ENCODE measurements at places on chromosomes 16 and 17.
A peak's percentile ranks its signal among the peaks of the same experiment; 100 is the strongest.

DNA sequence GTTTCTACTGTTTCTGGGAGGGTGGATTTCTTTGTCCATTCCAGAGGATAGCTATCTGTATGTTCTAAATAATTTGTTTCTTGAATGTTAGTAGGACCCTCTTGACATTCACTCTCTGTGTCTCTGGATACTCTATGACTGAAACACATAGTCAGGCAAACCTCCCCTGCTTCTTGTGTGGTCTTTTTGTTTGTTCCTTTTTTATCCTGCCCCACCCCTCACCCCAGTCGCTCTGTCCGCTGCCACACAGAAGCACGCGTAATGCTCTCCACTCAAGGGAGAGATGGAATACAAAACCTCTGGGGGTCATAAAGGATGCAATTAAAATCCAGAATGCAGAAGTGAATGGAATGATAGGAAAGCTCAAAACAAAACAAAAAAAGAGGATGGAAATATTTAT, 253.1 kb downstream of the RBFOX1 start:
- DNase-seq, result no peak

DNA sequence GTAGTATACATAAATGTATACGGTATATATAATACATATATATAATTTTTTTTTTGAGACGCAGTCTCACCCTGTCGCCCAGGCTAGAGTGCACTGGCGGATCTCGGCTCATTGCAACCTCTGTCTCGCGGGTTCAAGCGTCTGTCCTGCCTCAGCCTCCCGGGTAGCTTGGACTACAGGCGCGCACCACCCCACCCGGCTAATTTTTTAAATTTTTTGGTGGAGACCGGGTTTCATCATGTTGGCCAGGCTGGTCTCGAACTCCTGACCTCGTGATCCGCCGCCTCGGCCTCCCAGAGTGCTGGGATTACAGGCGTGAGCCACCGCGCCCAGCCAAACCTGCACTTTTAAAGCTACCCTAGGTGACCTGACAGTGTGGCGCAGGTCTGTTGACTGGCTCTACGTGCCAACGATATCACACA, 745 bp downstream of the PAM16 start:
- no peak for DNase-seq

DNA sequence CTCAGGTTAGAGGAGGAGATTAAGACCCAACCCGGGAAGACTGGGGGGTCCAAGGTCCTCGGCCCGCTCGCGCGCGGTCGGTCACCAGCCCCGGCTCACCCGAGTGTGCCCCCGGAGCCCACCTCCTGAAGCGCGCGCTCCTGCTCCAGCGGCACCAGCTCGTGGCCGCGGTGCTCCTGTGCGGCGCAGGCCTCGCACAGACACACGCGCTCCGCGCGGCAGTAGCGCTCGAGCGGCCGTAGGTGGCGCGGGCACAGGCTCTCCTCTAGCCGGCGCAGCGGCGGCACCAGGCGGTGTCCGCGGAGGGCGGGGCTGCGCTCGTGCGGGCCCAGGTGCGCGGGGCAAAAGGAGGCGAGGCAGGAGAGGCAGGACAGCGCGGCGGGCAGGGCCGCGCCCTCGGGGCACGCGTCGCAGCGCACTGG, 618 bp downstream of the TRIM47 start:
- DNase-seq, result peak; percentile 69

GRCh38 chr17:38619937-38620550, 14.3 kb upstream of the SRCIN1 start:
- DNase-seq, result no peak

GRCh38 chr17:78958641-78959127, 21.0 kb downstream of the LGALS3BP start:
- DNase-seq, result no peak

- DNase-seq, result no peak
These were observed 67.1 kb upstream of the NLK start for GRCh38 chr17:27975146-27976011.

- no peak for DNase-seq
These were observed 6.7 kb upstream of the GAST start for GRCh38 chr17:41705271-41705991.

DNA sequence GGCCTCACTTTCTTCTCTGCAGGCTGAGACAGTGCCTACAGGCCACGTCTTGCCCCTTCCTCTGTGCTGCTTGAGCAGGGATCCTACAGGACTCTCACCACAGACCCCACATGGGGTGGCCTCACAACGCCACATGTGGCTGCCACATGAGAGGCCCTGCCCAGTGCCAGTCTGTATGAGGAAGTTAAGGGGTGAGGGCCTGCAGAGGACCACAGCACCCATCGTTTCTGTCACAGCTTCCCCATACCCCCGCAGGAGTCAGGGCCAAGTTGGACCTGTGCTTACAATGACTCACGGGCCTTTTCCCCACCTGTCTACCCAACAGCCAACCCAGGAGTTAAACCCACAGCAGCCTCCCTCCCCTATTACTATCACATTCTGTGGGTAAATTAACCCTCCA, 2.9 kb upstream of the GSDMB start:
- peak; percentile 36 for DNase-seq

DNA sequence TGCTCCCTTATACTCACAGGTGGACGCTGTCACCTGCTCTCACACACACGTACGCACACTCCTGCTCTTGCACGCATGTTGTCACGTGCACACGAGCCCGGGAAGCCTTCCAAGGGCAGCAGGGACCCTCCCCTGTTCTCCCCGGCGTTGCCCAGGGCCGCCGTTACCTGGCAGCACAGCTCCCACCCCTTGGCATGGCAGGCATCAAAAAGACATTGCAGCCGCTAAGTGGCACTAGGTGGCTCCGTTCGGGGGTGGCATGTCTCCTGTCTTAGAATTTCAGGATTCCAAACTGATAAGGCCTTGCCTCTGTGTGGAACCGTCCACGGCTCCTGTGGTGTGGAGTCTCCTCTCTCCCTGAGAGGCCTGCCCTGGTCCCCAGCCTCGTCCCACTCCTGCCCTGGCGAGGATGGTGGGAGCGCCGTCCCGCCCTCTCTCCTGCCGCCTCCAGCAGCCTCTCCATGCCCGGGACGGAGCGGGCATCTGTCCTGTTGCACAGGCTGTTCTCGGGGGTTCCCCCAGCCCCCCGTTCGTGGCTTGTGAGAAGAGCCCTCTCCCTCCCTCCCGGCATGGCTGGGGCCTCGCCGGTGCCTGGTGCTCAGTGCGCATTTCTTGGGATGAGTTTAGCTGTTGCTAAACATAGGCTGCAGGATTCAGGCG, 126.7 kb upstream of the GSE1 start:
- DNase-seq, result no peak

DNA sequence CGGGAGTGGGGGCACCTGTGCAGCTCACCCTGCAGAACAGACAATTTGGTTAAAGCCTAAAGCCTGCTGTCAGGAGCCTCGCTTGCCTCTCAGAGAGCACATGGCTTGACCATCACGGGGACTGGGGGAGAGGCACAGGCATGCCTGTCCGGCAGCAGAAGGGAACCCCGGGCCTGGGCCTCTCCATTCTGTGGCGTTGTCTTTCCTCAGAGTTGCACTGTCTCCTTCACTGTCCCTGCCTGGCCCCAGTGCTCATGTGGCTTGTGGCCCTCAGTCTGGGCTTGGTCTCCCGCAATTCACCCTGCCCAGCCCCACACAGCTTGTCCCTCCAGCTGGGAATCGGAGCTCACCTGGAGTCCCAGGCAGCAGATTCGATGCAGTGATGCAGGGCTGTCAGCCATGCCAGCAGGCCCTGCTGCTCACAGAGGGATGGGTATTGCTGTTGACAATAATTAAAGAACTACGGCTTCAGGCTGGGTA, 189.9 kb downstream of the SEC14L1 start:
- DNase-seq, result no peak

GRCh38 chr16:78435260-78435659, 335.8 kb downstream of the WWOX start:
- no peak for DNase-seq

DNA sequence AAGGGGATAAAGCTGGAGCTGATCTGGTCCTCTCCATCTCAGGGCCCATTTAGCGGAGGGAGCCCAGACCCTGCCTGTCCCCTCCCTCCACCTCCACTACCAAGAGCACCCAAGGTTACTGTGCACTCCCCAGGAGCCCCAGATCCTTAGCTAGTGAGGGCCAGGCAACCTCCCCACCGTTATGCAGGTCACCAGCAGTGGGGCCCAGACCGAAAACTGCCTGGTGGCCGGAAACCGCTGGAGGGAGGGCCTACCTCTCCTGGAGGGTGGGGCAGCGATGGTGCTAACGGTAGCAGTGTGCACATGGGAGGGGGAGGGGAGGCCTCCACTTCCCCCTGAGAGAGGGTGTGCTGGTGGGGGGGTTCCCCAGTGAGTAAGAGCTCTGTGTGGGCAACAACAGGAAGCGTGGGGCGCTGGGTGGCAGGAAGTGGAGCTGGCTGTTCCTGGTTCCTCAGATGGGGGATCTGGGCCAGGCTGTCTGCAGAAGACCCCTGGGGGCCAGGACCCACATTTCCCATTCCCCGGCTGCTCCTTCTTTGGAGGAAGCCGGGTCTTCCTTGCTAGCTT, 4.4 kb downstream of the FMNL1 start:
- DNase-seq, result peak; percentile 96

- peak; percentile 55 for DNase-seq
These were observed 1.7 kb upstream of the NLRC3 start for GRCh38 chr16:3578610-3579551.

- DNase-seq, result no peak
These were observed 10.2 kb upstream of the EIF1 start for GRCh38 chr17:41678411-41678906.

- DNase-seq, result no peak
These were observed 7.0 kb downstream of the KSR1 start for GRCh38 chr17:27463235-27463677.

DNA sequence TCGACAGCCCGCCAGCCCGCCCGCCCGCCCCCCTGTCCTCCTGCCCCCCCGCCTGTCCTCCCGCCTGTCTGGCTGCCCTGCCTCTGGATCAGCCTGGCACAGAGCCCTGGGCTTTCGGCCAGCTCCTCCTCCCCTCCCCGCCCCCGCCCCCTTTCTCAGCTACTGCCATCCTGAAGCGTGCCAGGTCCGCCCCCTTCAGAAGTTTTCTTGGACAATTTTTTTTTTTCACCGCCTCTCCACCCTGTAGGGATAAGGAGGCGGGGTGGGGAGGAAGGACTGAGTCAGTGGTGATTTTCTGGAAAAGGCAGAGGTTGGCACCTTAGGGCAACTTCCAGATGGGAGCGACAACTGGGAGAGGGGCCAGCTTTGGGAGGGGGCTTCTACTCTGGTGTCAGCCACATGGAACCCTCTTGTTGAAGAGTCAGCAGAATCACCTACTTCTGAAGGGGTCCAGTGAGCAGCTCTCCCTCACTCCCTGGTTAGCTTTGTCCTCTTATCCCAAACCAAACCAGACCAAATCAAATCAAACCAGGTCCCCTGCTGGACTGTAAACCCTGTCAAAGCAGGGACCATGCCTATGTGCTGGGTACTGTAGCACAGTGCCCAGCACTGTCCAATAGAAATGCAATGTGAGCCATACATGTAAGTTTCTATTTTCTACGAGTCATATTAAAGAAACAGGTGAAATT, 19.7 kb downstream of the IGF2BP1 start:
- no peak for DNase-seq

DNA sequence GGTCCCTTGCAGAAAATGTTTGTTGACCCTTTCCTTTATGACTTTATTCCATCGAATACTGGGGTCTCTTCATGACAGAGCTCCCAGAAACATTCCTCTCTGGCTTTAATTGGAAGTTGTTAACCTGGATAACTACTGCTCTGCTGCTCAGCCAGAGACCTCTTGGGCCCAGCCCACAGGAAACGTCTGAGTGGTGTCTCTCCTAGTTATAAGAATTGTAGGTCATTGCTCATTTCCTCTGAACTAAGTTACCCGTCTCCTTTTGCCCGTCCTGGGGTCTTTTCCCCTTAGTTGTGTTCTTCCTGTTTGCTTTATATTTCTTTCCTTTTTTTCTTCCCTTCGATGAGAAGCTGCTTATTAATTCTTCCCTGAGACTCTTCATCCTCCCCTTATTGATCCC, 9.0 kb downstream of the MAP2K6 start:
- peak; percentile 22 for DNase-seq

DNA sequence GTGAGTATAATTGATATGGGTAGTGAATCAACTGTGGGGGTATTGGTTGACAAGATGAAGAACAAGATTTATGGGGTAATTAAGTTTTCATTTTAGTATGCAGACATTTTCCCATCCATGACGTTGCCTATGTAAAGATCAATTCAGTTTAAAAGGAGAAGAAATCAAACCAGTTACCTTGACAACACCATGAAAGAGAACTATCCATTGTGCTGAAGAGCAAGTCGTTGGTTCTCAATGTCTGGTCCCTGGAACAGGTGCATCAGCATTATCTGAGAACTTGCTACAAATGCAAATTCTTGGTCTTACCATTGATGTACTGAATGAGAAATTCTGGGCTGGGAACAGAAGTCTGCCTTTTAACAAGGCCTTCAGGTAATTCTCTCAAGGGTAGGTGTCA, 801 bp upstream of the OR4D2 start:
- DNase-seq, result no peak

GRCh38 chr17:5023588-5024147, 11.6 kb downstream of the SLC52A1 start:
- no peak for DNase-seq

DNA sequence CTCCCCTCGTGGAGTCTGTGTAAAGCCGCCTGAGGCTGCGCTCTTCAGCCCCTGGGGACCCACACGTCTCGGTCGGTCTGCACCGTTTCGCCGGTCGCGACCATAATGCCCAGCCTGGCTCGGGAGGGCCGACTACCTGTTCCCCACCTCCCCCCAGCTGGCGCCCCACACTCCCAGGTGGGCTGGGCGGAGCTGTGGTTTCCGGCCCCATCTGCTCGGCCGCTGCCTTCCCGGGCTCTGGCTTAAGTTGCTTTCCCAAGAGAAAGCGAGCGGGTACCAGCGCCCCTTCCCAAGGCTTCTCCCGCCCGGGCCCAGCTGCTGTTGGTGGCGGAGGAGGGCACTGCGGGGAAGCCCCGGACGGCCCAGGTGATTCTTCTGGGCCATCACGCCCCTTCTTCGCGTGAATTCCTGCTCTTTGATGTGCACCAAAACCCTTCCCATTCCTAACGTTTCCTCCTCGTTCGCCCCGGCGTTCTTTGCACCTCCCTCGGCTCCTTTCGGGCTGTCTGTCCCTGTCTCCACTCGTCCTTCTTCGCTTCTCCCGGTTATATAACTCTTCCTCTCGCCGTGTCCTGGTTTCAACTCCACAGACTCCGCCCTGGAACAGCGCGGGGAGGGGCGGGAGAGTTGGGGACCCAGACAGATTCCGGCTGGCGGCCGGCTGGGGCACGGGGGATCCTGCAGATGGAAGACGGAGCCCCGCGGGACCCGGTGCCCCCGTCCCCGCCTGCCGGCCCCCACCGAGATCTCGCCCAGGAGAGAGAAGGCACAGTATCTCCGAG, 2.0 kb downstream of the KDM6B start:
- no peak for DNase-seq
